Retinal pigment epithelial cell (primary cell): ENCODE measurements at places on chromosomes 1 and 21.
A peak's percentile ranks its signal among the peaks of the same experiment; 100 is the strongest.

GRCh38 chr1:206563367-206564207 is 48.7 kb downstream of the EIF2D start:
- no peak for DNase-seq

- no peak for DNase-seq
Measured at GRCh38 chr1:34970220-34970735, 14.9 kb downstream of the TMEM35B start.

GRCh38 chr1:212271234-212271633 is 14.0 kb upstream of the PPP2R5A start:
- DNase-seq = no peak

DNA sequence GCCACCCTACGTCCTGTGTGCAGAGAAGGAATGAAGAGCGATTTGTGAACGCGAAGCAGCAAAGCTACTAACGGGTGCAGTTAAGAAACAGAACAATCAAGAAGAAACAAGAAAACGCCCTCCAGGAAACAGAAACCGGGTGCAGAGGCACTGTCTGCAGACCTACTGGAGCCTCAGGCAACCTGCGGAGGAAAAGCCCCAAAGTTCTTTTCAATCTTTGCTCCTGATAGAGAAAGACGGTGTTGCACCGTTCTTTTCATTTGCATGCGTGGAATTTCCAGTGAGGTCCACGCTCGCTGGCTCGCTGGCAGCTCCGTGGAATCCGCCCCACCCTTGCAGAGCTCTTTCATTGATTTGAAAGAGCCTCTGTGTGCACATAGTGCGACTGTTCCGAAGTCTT is 37.0 kb upstream of the PDE9A start:
- DNase-seq = no peak

DNA sequence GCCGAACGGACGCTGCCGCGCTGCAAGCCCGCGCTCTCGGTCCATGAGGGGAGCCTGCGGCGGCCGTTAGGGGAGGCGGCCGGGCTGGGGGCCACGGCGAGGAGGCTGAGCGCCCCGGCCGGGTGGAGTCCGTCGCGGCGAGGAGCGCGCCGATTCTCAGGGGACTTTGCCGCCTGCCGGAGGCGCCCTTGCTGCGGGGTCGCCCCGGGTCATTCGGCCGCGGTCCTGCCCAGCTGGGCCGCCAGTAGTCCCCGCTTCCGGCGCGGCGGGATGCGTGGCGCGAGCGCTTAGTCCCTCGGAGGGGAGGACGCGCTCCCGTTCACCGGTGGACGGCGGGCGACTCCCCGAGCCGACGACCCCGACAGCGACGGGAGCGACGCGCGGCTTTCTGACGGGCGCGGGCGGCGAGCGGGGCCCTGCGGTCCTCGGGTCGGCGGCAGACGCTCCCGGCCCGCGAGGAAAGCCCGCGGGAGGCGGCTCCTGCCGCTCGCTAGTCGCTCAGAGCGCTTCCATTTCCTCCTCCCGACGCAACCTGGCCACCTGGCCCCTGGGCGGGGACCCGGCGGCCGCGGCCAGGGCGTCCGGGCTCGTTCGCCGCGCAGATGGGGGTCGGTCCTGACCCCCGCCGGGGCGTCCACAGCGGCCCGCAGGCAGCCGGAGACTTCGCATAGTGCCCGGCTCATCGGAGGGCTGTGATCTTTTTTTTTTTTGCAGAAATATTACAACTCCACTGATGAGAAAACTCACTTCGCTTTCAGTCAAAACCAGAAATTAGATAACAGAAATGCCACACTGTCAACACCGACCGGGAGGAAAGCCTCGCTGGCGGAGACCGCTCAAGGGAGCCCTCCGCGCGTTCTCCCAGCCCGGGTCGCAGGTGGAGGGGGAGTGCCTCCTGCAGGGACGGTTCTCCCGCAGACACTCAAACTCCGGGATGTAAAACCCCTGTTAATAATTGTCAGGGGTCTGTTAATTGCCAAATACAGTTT is 641 bp upstream of the ZBTB21 start:
- DNase-seq = no peak

DNA sequence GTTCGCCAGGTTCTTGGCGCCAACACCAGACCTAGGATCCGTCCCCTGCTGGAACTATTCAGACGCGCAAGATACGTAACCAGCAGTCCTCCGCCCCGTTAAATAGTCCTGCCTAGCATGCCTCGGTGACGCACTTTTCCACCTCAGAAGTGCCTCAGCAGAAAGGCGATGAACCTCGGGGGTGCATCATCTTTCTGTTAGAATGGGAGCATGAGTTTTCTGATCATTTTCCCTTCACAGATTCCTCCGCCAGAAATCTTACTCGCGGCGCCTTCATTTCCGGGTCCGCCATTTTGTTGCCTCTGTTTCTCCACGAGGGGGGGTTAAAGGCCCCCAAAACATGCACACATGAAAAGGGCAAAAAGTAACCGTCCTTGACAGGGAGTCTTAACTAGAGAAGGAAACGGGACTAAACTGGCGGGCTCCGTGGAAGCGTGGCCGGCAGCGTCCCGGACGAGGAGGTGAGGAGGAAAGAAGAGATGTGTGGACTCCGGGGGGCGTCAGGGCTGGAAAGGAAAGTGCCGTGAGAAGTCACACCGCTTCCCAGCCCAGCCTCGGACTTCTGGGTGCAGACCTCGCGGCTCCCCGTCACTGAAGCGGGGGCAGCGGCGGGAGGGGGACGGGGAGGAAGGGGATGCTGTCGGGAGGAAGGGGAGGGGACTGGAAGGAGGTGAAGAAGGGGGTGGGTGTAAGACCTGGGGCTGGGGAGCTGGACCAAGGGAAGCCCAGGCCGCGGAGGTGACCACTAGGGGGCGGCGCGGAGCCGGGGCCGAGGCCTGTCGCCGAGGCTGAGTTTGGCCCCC is at the start of gene GABPB2:
Gene GABPB2 (plus strand): TSS at position 288 of the 803 bp plus-strand sequence. CDS start 17,429 bp downstream, outside the sequence.
- DNase-seq = peak; percentile 95

- no peak for DNase-seq
Measured at GRCh38 chr21:14917762-14918161, 147.0 kb downstream of the NRIP1 start.

DNA sequence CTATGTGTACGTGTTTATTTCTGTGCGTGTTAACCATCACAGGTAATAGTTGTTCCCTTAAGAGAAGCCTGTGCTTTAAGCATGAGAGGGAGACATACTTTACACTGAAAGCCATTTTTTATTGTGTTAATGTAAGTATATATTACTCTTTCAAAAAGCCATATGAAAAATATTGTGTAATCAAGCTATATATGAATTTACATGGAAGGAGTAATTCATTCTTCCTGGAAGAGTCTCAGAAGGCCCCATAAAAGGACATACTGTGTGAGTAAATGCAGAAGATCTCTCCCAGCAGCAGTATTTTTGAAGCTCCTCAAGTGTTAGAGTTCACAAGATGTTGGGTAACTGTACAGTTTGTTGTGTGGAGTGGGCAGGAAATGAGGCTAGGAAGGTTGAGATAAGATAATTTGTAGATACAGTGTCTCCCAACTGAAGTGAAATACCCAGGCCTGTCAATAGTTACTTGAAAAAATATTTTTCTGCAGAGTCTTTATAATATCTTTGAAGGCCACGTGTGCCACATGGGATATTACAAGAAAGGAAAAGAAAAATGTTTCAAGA is 138.3 kb downstream of the PTGER3 start:
- DNase-seq = no peak

GRCh38 chr1:226658546-226659125 is 80.4 kb downstream of the ITPKB start:
- no peak for DNase-seq

DNA sequence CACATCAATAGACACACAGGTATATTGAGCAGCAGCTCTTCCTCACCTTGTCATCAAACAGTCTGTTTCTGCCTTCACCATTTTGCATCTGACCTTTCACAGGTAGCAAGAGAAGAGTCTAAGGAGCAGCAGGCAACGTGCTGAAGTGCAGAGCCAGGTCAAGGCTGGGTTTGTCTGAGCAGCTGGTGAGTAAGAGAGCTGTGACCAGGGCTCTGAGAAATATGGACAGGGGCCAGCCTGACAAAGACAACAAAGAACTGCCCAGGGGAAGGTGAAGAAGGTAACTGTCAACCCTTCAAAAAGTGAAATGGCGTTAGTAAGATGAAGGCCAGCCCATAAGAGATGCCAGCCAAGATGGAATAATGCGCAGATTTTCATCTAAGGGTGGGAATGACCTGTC is 58.9 kb upstream of the LRRC8D start:
- no peak for DNase-seq

- no peak for DNase-seq
Measured at GRCh38 chr1:164228928-164229327, 330.1 kb upstream of the PBX1 start.

DNA sequence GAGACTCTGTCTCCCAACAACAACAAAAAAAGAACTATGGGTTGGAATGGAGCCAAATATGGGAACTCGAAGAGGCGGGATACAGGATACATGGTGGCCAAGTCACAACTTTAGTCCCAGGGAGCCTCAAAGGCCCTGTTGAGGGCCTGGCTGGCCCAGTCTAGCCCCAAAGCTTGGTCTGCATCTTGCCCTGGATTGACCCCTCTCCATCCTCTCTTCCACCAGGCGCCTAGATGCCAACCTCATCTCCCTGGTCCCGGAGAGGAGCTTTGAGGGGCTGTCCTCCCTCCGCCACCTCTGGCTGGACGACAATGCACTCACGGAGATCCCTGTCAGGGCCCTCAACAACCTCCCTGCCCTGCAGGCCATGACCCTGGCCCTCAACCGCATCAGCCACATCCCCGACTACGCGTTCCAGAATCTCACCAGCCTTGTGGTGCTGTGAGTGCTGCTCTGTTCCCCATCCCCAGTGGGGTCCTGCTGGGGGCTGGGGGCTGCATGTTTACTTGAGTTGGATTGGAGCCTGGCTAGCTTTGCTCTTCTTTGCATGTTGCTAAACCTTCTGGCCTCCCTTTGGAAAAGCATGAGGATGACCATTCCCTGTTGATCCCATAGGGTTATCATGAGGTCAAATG is 65.5 kb downstream of the UBE2T start:
- DNase-seq = no peak

GRCh38 chr21:45468051-45468970 is 63.3 kb downstream of the COL18A1 start:
- DNase-seq = no peak
